NCI-H187 treated with DMSO at 0.1 percent for 48 hours (cell line): ENCODE measurements at places on chromosomes 6 and 20.
A peak's percentile ranks its signal among the peaks of the same experiment; 100 is the strongest.

DNA sequence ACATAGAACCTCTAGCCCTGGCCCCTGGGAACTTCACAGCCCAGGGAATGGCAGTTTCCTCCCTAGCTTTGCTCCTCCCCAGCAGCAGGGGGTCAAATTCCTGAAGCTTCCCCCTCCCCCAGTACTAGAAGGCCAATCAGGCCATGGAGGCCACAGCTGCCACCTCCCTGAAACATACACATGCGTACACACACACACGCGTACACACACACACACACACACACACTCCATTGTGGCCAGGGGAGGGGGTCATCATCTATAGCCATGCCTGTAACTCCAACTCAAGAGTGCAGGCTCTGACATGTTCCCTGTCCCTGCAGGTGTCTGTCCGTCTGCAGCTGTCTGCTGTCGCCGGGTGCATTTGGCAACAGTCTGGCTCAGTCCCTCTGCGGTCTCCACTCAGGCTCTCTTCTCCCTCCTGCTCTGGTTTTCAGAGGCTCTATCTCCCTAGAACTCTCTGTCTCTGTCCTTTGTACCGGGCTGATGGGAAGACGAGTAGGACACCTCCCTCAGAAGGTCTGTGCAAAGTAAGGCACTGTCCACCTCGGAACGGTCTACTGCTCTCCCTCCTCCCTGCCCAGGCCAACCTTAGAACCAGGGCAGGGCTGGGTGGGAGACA lies 1.4 kb downstream of the LRFN2 start:
- DNase-seq = no peak

GRCh38 chr6:112014483-112014882 lies 39.4 kb upstream of the CCN6 start:
- DNase-seq = no peak

DNA sequence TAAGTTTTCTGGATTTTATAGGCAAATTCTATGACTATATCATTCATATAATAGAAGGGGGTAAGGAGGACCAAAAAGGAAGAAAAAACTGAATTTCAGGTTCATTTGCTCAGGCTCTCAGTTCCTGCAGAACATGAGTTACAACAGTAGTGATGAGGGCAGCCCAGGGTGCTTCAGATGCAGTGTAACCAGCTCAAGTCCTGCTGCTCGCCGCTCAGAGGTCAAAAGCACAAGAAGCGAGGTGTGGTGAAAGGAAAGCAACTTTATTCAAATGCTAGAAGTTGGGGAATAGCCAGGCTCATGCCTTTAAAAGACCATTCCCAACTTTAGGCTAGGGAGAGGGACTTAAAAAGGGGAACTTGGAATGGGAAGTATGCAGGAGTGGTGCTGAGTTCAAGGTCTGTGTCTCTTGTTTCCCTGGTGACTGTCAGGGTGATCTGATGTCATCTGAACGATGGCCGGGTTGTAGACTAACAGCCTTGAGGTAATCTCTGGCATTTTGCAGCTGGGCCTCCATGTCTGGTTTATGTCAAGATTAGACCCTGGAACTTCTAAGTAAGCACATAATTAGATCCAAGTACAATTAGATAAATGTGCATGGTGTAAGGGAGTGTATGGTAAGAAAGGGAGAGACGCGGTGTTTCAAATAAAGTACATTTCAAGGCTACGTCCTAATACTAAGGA lies 14.5 kb upstream of the SEC63 start:
- DNase-seq = no peak

DNA sequence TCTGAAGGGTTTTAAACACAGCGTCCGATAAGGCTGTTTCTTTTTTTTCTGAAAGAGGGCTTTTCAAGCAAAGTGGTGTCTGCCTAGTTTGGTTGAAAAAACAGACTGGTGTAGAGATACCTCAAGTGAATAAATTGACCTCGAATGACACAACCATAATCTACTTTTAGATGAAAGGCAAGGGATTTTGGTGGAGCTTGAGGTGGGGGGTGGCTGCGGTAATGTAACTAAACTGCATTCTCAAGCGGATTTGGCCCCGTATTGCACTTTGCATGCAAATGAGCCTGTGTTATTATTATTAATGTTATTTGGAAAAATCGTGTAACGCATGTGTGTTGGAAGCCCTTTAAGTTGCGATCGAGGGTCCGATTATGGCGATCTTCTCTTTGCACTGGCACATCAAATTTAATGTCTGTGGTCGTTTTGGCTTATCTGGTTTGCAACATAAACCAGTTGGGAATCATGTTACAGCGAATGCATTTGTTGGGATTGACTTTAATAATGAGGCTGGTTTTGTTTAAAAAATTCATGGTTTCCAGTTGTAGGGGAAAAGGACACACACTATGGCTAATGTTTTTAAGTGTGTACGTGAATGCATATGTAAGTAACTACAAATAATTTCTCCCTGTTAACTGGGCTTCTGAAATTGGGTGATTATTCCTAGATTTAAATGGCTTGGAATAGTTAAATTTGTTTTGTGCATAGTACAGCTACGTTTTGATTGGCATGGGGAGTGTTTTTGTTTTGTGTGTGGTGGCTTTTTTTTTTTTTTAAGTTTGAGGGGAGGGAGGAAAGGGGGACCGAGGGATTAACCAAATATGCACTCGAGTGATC lies 1.0 kb downstream of the JARID2 start:
- DNase-seq = no peak

DNA sequence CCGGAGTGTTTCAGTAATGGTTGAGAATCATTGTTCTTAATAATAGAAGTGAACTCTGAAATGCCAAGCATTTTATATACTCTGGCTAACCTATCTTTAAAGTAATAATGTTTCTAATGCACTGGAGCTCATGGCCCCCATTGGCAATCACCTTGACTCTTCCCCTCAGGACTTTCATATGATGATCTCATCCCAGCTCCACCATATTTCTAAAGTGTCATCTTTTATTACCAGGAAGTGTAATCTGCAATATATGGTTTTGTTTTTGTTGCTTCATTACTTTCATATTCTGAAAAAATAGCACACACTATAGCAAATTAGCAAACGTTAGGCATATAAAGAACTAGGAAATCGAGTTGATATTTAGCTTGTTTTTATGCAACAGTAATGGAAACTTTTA lies 60.3 kb downstream of the TULP4 start:
- DNase-seq = no peak

DNA sequence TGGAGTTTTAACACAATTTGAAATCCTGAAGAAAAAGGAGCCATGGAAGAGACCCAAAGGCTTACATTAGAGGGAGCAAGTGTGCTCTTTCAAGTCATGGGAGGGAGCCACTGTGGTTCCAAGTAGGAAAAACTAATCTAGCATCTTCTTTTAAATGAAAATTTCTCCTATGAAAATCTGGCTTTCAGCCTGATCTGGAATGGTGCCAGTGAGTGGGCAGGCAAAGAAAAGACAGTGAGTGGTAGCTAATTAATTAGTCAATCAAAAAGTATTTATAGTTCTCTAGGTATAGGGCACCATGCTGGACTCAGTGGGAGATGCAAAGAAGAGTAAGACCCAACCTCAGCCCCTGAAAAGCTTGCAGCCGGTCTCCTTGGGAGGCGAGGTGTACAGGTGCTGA lies 21.9 kb downstream of the CAP2 start:
- DNase-seq = no peak

GRCh38 chr6:145292066-145292465 lies 443.3 kb downstream of the EPM2A start:
- no peak for DNase-seq

- peak; percentile 6 for DNase-seq
These were observed 88.6 kb upstream of the TGM3 start for GRCh38 chr20:2206957-2207769.

- DNase-seq = no peak
These were observed 12.5 kb downstream of the ZNF76 start for GRCh38 chr6:35272005-35272404.

- DNase-seq = no peak
These were observed 333.3 kb downstream of the HACE1 start for GRCh38 chr6:104526376-104526775.

- DNase-seq = no peak
These were observed 46.6 kb upstream of the TNFAIP3 start for GRCh38 chr6:137820425-137820824.
